ENCODE measurements at places on chromosomes 6 and 20. TPM values are rescaled to one million over a fixed set of nuclear protein-coding genes. Genes with fewer than 3 reads are reported as not detected.

GRCh38 chr20:49415005-49415667 is 67.3 kb downstream of the KCNB1 start:
- DNase-seq, result no peak

Gene SLA2
- total RNA-seq, result not detected

Gene USP49
- total RNA-seq, result 7.1 TPM

DNA sequence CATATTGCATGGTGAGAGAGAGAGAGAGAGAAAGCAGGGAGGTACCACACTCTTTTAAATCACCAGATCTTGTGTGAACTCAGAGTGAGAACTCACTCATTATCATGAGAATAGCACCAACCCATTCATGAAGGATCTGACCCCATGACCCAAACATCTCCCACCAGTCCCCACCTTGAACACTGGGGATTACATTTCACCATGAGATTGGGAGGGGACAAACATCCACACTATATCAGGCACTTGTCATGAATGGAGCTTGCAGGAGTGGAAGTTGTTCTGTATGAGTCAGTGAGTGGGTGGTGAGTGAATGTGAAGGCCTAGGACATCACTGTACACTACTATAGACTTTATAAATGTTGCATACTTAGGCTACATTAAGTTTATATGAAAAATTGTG is 47.7 kb upstream of the RNF182 start:
- no peak for DNase-seq

DNA sequence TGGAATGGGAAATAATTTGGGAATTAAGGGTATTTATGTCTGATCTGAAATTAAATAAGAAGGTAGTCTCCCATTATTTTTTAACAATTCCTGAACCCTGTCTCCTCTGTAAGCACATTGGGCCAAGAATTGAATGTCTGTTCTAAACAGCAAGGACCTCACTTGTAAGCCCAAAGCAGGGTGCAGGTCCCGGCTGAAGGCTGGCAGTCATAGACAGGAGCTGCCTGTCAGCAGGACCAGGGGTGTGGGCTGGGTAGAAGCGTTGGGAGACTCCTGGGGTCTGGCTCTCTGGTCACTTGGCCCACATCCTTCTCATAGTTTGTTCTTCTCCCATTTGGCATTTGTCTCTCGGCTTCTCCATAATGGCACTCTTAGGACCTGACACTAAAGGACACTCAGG is 75.6 kb downstream of the SNX9 start:
- no peak for DNase-seq

Gene SERAC1
- 13.8 TPM for total RNA-seq

Gene SLC17A4
- not detected for total RNA-seq

Gene IL20RA
- 0.10 TPM for total RNA-seq

- no peak for DNase-seq
These were observed 1.8 kb upstream of the TGM6 start for GRCh38 chr20:2378893-2379292.

Gene CCN5
- not detected for total RNA-seq

- DNase-seq, result no peak
These were observed 625.9 kb upstream of the EPHA7 start for GRCh38 chr6:94045099-94045829.

DNA sequence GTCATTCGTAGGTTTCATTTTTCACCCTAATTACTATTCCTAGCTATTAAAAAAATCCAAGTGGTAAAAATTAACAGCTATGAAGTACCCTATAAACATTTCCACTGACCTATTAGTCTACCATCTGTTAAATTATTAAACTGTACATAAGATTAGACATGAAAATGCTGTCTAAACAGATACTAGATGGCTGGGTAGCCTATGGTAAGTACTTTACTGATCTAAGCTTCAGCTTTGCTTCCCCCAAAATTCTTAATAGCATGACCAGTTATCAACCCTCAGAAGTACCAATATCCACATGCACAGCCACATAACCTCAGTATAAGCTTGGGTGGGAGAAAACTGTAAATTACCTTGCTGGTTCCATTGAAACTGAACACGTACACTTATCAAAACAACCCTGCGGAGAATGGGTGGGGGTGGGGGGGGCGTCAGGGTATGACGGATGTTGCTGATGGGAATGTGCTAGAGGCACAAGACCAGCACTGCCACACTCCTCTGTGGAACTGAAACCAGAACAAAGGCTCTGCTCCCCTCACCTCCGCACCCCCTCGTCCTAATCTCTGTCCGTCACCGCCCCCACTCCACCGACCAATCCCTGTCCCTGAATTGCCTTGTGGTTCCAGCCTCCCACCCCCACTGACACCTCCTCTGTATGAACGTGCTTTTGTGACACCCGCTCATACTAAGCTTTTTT is 45.3 kb downstream of the B4GALT5 start:
- DNase-seq, result no peak

DNA sequence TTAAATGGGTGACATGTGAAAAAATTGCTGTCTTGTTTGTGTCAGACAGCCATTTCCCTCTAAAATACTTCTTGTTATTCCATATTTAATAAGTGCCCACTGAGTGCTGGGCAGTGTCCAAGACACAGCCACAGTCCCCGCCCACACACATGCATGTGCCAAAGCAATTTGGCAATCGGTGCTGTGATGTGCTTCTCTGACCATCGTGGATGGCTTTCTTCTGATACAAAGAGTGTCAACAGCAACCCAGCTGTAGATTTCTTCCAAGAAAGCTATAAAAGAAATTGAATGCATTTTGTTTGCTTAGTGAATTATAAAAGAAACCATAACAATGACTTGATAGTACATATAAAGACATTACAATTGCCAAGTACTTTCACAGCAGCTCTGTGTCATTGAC is 140.5 kb upstream of the ATXN1 start:
- no peak for DNase-seq

Gene EPPIN
- total RNA-seq, result not detected

DNA sequence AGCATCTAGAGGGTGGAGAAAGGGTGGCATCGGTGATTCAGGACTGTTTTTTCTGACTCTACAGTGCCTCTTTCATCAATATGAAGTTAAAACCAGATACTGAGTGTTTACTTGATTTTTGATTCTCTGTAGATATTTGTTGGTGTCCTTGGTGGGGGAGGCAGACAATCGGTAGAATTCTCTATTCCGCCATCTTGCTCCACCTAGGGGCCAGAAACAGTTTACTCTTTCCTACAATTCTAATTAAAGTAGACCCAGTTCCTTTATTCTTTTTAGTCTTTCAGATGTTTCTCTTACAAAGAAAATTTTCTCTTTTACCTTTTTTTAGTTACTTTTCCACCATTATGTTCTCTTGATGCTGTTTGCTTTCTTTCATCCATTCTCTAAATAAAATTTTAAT is 162.1 kb upstream of the RAB32 start:
- no peak for DNase-seq

Gene RAB23
- 8.1 TPM for total RNA-seq

- no peak for DNase-seq
These were observed 2.7 kb downstream of the PAQR8 start for GRCh38 chr6:52364480-52365166.

GRCh38 chr6:109051301-109052017 is 43.2 kb downstream of the SESN1 start:
- no peak for DNase-seq

DNA sequence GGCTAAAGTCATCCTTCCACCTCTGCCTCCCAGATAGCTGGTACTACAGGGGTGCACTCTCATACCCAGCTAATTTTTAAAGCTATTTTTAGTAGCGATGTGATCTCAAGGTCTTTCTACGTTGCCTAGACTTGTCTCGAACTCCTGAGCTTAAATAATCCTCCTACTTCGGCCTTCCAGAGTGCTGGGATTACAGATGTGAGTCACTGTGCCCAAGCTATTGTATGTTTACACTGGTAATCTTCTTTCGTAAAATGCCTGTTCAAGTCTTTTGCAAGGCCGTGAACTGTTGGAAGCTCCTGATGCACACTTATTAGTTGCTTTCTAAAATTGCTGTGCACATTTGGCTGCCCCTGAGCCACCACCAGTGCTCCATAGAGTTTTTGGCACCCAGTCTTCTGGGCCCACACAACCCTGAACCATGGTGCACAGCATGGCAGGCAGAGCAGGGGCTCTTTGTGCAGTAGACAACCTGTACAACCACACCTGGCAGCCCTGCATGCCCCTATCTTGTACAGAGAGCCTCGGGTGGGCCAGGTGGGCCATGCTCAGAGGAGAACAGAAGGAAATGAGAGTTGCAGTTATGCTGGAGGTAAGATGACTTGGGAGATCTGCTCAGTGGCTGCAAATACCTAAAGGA is 33.3 kb downstream of the PDRG1 start:
- DNase-seq, result no peak

Gene PDYN
- total RNA-seq, result not detected

DNA sequence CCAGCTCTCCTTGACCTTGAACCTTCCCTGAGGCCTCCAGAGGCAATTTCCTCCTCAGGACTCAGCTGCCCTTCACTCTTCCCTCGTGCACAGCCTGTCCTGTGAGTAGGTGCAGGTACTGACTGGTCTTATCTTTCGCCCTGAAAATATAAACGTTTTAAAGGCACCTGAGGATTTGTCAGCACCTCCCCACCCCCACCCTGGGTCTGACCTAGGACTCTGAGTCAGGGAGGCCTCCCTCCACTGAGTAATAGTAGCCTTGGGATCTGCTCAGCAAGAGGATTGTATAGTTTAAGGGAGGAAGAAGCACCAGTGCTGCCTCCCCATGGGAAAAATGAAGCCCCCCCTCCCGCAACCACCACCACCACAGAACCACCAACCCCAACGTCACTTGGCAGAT is 54.6 kb downstream of the PPARD start:
- DNase-seq, result no peak

Gene JPH2
- total RNA-seq, result 0.80 TPM

Gene EPHA7
- total RNA-seq, result 12.1 TPM

Gene POM121L2
- 1.3 TPM for total RNA-seq

- no peak for DNase-seq
These were observed 32.0 kb downstream of the GNAS-AS1 start for GRCh38 chr20:58818586-58819285.

DNA sequence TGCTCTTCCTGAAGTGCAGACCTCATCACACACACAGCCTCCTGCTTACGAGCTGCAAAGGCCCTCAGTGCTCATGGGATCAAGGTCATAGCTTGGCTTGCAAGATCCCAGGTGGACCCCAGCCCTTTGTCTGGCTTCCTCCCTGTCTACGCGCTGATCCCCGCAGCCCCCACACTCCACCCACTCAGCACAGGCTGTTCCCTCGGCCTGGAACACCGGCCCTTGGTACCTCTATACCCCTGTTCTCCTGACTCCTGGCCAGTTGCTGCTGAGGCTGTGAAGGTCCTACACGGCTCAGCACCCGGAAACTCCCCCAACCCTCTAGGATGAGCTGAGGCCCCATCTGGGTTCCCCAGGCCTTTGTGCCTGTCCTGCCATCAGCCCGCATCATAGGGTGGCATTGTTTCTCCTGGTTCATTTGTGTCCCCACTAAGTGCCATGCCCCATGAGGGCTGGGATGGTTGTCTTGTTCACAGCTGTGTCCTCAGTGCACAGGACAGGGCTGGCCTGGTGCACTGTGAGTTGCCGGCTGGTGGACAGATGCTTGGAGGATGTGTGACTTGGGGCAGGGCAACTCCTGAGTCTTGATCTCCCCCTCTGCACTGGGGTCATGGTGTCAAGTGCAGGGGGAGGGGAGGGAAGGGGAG is 57.0 kb downstream of the ADNP start:
- DNase-seq, result no peak

Gene KCNG1
- 4.4 TPM for total RNA-seq

DNA sequence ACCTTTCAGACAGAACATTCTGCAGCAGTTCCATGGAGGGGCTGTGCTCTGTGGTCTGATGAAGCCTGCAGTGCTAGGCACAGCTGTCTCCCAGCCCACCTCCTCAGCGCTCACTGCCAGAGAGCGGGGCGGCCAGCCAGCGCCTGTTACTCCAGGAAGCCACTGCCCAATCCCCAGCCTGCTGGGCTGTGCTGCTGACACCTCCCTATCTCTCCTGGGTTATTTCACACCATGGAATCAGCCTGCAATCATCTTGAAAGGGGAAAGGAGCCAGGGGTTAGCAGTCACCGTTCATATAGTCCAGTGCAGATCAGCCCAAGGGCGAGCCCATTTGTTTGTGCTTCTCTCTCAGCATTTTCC is 46.3 kb upstream of the NHSL1 start:
- peak; percentile 76 for DNase-seq

Gene LHFPL5
- not detected for total RNA-seq

GRCh38 chr6:13217206-13217905 is 111.0 kb downstream of the TBC1D7 start:
- no peak for DNase-seq

GRCh38 chr20:33674294-33675135 is at the start of gene NECAB3:
Gene NECAB3 (minus strand): TSS chr20:33674428. CDS start chr20:33674352, 76 bp downstream.
- peak; percentile 75 for DNase-seq

DNA sequence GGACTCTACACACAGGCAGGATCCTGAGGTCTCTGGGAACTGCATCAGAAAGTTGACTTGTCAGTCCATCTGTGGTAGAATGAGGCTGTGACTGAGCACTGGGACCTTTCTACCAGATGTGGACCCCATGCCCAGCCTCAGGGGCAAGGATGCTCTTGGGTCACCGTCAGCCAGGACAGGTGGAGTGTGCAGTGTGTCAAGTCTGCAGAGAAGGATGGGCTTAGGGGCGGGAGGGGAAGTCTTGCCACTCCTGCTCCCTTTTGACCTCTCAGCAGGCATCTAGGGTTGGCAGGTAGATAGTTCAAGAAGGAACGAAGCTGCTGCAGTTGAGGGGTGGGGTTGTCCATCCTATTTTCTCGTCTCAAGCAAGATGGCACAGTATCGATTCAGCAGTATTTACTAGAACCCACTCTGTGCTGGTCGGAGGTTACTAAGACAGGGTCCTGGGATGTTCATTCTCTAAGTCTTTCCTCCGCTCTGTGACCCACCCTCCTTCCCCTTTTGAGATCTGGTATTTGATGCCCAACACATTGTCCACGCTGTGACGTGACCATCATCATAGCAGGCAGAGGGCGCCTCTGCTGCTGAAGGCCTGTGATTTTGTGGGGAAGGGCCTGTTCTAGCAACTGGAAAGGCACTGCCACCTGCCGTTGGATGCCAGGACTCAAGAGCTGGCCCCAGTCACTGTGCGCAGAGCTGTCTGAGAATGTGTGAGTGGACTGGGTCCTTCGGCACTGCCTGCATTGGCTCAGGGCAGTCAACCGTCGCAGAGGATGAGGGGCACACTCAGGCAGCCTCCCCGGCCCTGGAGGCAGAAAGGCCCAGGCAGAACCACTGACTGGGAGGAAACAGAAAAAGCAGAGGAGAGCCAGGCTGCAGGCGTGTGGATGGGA is 23.2 kb downstream of the RBCK1 start:
- DNase-seq, result peak; percentile 57

Gene CALHM6
- total RNA-seq, result 1.3 TPM

DNA sequence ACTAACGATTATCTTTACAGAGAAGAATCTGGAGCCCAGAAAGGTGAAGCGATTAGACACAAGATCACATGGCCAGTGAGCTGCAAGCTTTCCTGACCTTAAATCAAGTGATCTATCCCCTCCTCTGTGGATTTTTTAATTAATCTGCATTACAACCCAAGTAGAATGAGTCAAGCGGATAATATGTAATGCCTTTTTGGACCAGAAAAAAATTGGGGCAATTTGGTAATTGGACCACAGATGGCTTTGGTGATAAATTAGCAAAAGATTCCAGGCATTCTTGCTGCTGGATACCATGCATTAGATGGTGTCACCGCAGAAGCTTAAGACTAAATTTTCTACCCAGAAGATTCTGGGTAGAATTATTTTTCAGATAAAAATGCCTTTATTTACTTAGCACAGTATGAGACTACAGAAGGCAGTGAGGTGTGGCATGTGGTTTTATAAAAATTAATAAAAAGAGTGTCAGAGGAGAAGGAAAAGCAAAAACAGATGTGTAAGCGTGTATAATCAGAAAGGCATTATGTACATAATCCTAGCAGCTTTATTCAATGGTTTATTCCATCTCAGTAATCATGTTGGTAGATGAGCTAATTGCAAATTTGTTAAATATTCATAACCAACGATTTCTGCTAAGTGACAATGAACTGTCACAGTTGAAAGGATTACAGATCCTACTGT is 53.9 kb upstream of the PCSK2 start:
- DNase-seq, result no peak

Measured in endothelial cell (in vitro differentiated cells).